ENCODE measurements at places on chromosomes 13 and 19.

DNA sequence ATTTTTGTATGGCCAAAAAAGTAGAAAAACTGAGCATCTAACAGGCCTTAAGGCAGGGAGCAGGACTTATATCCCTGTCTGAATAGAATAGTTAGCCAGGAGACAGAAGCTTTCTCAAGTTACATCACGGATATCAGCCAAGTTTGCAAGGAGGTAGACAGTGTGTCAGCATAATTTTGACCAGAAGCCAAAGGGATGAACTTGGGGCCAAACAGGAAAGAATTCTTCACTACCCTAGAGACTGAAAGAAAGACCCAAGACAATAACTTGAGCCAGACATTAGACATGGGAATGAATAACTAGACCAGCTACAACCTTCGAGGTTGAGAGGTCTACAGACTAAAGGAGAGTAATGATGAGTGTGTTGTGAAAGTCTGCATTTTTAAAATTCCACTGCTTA, 48.1 kb upstream of the PCDH9 start:
- DNase-seq = no peak

DNA sequence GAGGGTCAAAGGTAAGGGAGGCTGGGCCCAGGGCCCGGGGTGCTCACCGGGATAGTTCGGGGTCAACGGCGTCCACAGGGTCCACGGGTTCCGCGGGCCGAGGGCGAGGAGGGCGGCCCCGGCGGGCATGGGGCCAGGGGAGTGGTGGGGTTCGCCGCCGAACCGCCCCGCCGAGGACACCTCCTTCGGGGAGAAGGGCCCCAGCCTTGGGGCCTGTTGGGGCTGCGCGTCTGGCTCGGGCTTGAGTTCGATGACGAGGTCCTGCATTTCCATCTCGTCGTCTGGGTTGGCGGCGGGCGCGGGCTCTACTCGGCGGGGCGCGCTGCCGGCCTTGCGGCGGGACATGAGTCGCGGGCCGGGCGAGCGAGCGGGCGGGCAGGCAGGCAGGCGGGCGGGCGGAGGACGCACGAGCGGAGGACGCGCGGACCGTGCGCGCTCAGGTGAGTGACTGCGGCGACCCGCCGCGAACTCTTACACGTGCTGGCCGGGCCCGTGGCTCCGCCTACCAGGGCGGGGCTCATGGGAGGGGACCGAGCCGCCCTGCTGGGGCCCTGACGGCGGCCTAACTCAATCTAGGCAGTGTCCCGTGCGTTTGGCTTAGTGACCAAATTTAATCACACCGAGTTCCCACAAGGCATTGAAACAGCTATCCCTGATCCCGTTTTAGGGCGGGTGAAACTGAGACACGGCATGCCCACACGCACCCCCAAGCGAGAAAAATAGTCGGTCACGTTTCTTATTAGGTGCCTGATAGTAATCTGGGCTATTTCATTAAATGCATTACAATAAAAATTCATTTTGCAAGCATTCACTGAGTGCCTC, at the start of gene ZNF296:
Gene ZNF296 (minus strand): TSS at position 450 of the 822 bp plus-strand sequence. CDS start 105 bp downstream, at position 345.
- DNase-seq = peak; percentile 92

DNA sequence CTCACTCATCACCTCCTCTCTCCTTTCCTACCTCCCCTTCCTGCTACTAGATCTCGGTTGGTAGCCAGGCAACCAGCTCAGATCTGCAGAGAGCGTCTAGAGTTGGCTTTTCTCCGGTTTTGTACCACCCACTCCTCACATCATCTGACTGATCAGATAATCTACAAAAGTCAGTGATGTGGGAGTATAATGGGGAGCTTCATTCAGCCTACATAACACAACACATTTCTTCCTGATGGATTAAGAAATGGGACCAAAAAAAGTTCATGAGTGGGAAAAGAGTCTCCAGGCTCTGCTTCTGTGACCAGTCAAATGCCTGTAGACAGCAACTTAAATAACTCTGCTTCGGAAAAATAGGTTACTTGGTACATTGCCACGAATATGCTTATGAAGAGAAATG, 279.8 kb downstream of the DCLK1 start:
- no peak for DNase-seq

GRCh38 chr13:24503379-24503696, 9.2 kb downstream of the PARP4 start:
- no peak for DNase-seq

DNA sequence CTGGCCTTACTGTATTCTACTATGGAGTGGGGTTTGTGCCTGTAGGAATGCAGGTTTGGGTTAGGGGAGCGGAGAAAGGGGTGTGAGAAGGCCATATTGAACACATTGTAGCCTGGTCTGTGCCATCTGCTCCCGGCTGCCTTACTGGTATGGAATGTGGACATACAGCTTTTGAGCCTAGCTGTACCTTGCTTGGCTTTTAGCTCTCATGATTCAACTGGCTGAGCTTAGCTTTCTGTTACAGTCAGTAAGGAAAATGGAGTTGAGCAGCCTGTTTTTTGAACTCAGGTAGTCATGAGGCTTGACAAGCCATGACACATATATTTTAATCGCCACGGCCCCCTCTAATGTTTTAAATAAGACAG, 41.6 kb downstream of the ARHGAP35 start:
- no peak for DNase-seq

GRCh38 chr13:21709697-21710096, 38.8 kb downstream of the FGF9 start:
- DNase-seq = no peak

- no peak for DNase-seq
Observed at GRCh38 chr13:98879957-98880356, 97.9 kb downstream of the DOCK9 start.

- DNase-seq = no peak
Observed at GRCh38 chr13:78607409-78608251, 4.3 kb upstream of the POU4F1 start.

DNA sequence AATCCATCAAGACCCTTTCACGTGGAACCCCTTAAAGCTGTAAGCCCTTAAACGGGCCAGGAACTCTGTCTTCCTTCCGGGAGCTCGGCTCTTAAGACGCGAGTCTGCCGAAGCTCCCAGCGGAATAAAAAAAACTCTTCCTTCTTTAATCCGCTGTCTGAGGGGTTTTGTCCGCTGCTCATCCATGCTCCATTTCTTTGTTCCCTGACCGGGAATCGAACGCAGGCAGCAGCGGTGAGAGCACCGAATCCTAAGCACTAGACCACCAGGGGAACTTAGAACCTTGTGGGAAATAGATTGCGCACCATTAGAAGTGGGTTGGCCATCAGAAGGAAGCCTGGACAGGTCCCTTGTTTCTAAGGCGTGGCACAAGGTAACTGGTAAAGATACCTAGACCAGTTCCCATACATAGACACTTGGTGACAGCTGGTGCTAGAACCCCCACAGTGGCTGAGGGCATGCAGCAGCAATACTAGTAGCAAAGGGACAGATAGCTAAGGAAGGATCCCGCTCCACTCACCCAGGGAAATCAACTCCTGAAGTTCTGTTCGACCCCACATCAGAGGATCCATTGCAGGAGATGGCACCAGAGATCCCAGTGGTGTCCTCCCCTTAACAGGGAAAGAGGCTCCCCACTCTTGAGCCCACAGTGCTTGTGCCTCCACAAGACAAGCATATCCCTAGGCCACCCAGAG, 1.5 kb upstream of the RGCC start:
- no peak for DNase-seq

DNA sequence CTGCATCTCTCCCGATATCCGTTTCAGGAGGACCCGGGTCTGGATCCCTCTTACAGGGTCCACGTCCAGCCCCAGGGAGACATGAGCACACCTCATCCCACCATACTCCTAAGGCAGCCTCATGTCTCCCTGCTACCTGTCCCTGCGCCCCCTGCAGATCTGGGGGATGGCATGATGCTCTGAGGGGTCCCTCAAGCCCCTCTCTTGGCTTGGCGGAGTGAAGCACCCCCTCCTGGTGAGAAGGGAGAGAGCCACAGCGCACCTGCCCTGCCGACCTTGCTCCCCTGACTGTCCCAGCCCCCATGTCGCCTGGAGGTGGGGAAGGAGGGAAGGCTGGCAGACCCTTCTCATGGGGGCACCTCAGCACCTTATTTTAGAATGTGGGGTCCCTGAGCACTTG, 21.5 kb upstream of the ARHGEF7 start:
- no peak for DNase-seq

DNA sequence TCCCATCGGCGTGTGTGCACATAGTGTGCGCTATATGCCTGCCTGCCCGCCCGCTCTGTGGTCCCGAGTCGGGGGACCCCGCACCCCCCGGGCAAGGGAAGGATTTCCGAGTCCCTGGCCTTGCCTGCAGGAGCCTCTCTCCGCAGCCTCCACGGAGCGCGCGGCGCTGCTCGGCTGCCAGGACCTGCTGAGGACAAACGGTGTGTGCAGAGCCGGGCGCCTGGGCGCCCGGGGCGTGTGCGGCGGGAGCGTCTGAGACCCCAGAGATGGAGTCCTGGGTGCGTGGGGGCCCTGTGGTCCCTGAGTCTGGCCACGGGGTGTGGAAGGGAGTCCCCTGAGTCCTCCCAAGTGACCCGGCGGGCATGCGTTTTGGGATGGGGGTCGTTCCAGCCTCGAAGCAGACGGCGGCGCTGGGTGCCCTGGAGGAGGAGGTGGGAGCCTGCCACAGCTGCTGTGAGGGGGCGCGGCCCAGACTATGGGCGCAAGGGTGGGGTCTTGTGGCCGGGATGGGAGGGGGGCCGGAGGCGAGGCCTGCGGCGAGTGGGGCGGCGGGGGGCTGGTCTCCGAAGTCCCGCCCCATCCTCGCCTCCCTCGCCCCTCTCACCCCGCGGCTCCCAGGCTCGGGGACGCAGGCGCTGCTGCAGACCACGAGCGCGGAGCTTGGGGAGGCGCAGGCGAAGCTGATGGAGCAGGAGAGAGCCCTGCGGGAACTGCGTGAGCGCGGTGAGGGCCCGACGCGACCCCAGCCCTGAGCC, 25.3 kb downstream of the CLEC4M start:
- no peak for DNase-seq

- peak; percentile 62 for DNase-seq
Observed at GRCh38 chr19:17778251-17778967, 16.5 kb upstream of the B3GNT3 start.

- DNase-seq = no peak
Observed at GRCh38 chr13:19791953-19792537, 9.3 kb upstream of the PSPC1 start.

DNA sequence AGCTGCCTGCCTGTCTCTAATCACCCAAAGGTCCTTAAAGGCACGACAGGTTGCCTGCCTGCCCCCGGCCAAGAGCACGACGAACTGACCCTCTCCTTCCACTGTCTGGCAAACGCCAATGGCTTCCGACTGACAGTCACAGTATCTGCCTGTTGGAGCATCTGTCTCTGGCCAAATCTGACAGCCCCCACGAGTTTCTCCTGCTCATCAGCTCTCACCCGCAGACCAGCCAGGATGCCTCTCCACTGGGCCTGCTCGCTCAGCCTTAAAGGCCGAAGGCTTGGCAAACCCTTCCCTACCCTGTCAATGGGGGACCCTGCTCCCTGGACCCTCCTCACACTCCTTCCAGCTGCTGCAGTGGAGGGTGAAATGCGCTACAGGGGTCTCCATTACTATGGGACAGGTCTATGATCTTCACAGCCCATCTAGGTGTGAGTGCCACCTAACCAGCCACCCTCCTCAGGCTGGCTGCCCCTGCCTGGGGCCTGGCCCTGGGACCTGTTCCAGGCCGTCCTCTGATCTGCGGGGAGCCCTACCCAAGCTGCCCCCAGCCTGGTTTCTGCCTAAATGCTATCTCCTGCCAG, 932 bp downstream of the FAM83E start:
- peak; percentile 41 for DNase-seq

DNA sequence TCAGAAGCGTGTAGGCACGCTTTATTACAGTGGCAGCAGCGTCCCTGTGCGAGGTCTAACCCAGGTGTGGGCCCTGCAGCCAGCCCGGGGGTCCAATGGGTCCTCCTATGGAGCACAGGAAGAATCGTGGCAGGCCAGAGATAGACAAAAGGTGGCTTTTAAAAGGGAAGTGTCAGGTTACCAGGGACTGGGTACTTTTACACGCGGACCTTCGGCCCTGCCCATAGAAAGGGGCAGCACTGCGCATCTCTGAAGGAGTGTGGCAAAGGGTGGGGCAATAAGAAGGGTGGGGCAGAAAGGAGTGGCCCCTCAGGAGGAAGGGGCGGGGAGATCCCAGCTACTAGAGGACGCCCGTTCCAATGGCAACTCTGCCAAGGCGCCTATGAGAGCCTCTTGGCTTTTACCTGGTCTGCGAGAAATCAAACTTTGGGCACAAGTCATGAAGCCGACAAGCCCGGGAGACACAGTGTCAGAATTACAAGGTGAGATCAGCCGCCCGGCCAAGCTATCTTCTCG, 1419.8 kb downstream of the UQCRFS1 start:
- peak; percentile 90 for DNase-seq

DNA sequence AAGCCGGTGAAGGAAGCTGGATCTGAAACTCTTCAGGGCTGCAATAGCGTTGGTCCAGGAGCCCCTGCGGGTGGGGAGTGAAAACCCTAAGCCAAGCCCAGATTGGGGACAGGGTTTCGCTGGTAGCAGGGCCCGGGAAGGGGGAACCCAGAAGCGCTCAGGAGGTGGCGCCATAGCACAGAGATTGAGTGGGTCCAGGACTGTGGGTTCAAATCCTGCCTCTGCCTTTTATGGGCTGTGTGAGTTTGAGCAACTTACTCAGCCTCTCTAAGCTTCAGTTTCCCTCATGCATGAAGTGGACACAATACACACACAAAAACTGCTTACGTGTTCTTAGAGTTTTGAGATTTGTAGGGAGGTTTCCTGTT, 8.3 kb upstream of the SYCN start:
- peak; percentile 66 for DNase-seq

DNA sequence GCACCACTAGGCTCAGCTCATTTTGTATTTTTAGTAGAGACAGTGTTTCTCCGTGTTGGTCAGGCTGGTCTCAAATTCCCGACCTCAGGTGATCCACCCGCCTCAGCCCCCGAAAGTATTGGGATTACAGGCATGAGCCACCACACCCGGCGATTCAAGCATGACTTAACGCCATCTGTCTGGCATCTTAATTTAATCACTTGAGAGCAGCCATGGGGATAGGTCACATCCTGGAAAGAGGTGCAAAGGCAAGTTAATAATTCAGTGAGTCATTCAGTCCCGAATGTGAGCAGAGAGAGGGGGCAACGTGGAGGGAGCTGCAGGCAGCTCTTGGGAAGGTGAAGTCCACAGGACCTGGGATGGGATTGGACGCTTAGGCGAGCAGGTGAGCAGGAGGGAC, 31.7 kb upstream of the USP29 start:
- no peak for DNase-seq

GRCh38 chr13:30509254-30510050, 43.7 kb upstream of the HMGB1 start:
- DNase-seq = no peak

GRCh38 chr19:7230826-7231225, 63.4 kb downstream of the INSR start:
- DNase-seq = no peak

GRCh38 chr19:41263042-41263849, 926 bp upstream of the HNRNPUL1 start:
- peak; percentile 91 for DNase-seq

DNA sequence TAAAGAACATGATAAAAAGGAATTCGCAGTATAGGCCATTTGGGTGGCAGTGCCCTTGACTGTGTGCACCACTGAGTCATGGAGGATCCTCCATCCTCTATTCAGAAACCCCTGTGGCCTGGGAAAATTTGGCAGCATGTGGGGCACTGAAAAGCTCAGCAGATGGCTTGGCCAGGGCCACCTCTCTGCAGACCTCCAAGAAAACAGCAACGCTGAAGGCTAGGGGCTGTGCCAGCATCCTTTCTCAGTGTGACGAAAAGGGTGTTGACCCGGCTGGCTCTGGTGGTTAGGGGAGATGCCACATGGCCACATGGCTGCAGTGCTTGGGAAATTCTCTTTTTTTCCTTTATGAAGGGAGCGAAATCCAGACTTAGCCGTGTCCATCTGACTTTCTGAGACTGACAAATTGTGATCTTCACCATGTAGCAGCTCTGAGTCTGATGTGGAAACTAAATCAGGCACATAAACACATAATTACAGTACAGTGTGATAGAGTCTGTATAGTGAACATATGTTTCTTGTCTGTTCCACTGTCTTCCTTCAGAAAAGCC, 178.0 kb downstream of the KCTD12 start:
- no peak for DNase-seq

All from activated CD4-positive, alpha-beta T cell treated with anti-CD3 and anti-CD28 coated beads, Interleukin-10, Interleukin-2, amounts not matched to agents 100 ng/mL and 50 ng/mL, durations not matched to agents 16 hours and 8 hours (primary cell).